Nephron progenitor cell (in vitro differentiated cells): ENCODE measurements at places on chromosomes 3 and 15.

DNA sequence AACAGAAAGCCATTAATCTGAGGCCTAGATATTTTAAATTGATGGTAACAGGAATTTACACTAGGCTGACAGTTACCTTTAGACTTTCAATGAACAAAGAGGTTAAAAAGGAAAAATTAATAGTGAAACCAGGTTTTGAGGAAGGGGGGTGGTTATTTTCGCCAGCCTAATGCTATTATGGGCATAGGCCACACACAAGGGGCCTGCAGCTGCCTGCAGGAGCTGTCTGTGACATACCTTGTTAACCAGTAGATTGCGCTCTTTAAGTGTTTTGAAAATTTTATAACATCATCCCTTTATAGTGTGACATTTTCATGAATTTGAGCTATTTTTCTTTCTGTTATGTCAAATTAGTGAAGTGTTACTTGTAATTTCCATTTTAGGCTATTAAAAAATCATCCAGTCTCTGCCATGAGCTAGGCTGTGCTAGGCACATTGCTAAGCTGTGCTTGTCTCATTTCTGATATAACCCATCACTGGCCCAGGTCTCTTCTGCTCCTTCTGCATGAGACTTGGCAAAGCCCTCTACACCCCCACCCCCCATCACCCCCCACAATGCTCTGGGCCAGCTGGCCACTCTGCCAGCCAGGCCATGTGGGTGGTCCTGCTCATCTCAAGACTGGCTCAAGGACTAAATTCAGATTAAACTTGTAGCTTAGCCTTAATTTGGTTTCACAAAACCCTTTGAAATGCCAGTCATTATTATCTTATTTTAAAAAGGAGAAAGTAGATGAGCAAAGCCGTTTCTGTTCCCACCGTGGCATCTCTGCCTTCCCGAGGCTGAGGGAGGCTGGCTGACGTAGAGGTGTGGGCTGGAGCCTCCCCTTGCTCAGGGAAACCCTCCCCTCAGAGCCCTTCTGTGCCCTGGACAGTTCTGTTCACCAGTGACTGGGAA is 48.4 kb upstream of the SEC22A start:
- DNase-seq = no peak

- DNase-seq = no peak
Measured at GRCh38 chr3:170360466-170360865, 3.0 kb downstream of the SKIL start.

DNA sequence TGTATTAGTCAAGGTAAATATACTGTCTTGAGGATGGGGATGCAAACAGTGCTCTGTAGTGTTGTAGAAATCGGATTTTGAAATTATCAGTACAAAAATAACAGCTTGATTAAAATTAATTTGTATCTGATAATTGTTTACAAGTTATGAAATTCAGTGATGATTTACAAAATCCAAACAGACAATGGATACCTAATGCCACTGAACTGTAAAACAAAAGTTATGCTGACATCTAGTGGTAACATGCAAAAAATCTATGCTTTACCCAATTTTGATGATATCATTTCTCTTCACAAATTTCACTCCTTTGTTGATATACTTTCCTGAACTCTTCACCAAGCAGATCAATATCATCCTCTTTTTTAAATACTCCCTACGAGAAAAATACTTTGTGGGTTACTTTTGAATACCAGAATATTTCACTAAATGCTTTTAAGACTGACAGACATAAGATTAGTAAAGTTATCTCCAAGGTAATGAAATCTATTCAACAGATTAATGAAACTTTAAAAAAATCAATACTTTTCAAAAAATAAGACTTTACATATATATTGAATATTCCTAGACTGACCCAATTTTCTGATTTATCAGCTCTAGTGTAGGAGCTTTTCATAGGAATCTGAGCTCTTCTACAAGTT is 36.0 kb downstream of the MNS1 start:
- no peak for DNase-seq

- no peak for DNase-seq
Measured at GRCh38 chr3:64805248-64805647, 117.4 kb upstream of the ADAMTS9 start.

DNA sequence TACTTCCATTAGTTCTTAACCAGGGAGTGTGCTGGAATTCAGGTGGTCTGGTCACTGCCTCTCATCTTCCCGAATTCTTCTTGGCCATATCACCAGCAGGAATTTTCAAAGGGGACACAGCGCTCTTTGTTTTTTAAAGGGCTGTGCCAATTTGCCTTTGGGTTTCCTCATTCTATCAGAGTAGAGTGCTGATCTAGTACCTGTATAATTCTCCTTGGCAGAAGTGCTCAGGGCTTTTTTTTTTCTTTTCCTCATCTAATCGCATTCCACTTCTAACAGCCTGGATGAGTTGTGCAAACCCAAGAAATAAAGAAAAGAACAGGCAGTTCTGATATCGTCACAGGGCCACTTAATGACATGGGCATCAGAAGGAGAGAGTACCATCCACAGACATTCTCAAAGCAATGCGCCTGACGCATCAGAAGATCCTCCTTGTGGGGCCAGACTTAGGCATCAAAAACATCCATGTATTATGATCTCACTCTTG is 121.0 kb downstream of the ASB7 start:
- DNase-seq = no peak

DNA sequence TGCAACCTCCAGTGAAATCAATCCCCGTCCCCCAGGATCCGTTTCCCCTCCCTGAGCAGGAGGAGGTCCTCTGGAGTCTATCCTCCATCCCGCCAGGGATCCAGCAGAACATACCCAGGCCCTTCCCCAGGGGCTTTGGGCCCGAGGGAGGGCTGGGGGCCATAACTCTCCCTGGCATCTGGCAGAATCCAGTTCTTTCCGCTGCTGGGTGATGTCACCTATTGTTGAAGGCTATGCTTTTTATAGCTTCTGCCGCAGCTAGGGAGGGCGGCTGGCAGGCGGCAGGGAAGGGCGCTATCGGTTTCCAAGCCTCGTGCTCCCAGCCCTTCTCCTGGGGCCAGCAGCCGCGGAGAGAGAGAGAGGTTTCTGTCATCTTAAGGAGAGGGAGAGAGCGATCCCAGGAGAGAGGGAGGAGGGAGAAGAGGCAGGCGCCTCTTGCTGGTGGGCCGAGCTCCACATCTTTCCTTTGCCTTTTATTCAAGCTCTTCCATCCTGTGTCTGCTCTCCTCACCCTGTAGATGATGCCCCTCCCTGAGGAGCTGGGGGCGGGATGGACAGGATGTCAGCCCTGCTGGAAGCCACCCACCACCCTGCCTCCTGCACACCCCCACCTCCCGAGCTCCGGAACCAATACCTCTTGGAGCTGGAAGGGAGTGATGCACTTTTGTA is 120.1 kb downstream of the ANP32A start:
- DNase-seq = peak; percentile 73

DNA sequence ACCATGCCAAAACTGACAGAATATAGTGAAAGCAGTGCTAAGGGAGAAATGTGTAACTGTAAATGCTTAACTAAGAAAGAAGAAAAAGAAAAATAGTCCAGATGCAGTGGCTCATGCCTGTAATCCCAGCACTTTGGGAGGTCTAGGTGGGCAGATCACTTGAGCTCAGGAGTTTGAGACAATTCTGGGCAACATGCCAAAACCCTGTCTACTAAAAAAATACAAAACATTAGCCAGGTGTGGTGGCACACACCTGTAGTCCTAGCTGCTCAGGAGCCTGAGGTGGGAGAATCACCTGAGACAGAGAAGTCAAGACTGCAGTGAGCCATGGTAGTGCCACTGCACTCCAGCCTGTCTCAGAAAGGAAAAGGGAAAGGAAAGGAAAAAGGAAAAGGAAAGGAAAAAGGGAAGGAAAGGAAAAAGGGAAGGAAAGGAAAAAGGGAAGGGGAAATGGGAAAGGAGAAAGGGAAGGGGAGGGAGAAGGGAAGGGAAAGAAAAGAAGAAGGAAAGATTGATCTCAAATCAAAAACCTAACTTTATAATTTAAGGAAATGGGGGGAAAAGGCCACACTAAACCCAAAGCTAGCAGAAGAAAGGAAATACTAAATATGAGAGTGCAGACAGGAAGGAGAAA is 20.3 kb downstream of the C3orf33 start:
- no peak for DNase-seq

DNA sequence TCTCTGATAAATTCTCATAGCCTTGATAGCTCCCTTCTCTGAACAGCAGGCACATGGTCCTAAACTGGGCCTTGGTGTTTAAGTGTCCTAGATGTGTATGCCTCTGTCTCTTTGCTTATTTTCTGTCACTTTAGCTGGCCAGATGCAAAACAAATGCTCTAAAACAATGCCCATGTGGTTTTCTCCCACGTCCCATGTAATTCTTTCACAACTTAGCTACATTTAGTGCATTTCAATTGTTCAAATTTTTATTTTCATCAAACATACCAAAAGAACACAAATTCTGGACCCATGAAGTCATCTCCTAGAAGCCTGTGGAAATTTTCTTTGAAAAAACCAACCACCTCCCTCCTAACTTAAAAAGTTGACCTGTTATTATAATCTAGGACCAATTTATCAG is 491.3 kb upstream of the AGTR1 start:
- no peak for DNase-seq

DNA sequence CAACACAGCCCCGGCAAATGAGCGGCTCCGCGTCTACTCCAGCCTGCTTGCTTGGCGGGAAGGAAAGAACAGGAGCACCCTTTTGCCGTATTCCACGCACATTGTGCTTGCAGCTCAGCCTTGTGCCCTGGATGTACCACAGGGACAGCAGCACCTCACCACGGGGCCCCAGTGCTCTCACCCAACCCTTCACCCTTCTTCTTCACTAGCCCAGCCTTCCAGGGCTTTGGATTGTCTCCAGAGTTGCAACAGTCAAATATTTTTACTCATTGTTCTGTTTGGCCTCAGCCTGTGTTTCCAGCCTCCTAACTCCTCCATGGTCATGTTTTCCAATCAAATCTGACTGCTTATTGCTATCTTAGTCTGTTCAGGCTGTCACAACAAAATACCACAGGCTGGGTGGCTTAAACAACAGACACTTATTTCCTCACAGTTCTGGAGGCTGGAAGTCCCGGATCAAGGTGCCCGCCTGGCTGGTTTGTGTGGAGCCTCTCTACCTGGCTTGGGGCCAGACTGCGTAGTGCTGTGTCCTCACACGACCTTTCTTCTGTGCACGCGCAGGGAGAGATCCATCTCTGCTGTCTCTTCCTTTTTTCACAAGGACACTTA is 79.2 kb upstream of the ABHD17C start:
- DNase-seq = no peak

GRCh38 chr3:14120111-14120920 is 4.4 kb downstream of the CHCHD4 start:
- no peak for DNase-seq

- no peak for DNase-seq
Measured at GRCh38 chr3:30577788-30578187, 28.6 kb upstream of the TGFBR2 start.

- DNase-seq = peak; percentile 67
Measured at GRCh38 chr3:184583578-184584451, 22.2 kb downstream of the EPHB3 start.

DNA sequence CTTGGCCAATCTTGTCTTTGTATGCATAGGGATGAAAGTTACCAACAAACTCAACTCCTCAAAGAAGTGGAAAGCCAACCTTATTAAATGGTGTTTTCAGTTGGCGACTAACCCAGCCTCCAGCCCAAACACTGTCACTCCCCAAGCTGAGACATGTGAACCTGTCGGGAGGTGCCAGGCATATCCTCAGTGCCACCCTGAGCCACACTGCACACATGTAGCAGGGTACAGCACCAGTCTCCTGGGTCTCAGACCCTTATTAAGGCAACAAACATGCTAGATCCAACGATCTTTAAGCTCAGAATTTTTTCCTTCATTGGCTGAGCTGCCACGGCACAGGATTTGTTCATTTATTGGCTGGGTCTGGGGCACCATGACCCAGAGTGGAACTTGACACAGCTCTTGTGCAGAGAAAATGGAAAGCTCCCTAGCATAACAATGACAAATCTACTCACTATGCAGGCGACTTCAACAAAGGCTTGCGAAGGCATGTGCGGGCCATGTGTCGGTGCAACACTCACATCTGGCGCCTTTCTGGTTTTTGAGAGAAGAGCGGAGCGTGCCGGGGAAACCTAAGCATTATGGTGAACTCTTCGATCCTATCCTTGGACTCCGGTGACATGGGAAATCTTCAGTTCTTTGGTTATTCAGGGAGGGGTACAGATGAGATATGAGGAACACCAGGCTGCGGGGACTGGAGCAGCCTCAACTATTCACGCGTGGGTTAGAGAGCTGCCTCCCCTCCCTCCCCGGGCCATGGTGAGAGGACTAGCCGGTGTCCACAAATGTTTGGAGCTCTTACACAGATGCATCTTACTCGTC is 190.1 kb downstream of the FAM43A start:
- no peak for DNase-seq

GRCh38 chr3:143716731-143717130 is 131.5 kb downstream of the SLC9A9 start:
- DNase-seq = no peak

- DNase-seq = no peak
Measured at GRCh38 chr15:42157981-42158765, 1.7 kb upstream of the PLA2G4F start.

DNA sequence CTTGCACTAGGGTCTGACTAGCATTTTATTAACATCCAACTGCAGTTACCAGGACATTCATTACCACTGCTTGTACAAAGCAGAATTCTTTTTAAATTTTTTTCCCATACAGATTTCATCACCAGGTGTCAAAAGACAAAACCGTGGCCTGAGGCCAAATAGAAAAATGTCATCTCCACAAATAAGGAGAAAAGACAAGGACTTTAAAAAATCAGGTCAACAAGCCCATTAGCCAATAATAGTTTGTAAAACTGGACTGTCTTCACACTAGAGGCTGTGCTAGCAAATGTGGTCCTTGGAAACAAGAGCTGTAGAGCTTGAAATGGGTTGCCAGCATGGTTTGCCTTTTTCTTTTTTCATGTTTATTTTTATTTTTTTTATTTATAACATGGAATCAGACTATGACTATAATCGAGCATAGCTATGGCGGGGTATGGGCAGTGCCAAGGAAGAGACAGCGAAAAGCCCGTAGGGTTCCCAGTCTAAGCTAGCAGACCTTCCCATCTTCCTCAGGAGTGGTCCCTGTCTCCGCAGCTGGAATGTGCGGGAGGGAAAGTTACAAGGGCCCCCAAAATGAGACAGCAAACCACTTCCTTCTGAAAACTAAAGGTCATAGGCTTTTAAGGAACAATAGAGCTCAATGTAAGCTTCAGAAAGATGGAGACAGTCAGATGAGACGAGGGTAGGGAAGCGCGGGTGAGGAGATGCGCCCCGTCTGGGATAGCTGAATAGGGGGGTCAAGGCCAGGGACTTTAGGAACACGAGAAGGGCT is 1.5 kb downstream of the PTPN9 start:
- no peak for DNase-seq

GRCh38 chr15:90214553-90215196 is 13.5 kb downstream of the SEMA4B start:
- no peak for DNase-seq

DNA sequence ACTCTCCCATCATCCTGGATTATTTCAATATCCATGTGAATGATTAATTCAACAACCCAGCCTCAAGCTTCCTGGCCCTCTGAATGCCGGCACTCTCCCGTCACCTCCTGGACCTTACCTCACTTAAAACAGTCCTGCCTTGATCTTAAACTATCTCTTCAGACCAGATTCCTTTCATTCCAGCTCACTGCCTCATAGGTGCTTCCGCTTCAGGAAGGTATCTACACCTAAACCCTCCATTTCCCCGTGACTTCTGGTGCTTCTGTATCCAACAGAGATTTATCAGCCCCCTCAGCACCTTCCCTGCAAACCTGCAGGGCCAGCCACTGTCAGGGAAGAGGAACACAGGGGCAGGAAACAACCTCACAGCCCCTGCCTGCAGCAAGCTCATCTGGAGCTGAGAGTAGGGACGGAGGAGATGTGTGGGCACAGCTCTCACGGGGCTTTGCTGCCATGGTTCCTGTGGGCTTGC is 98.9 kb upstream of the TJP1 start:
- DNase-seq = no peak

GRCh38 chr3:48565591-48566400 is 2.2 kb upstream of the UCN2 start:
- DNase-seq = no peak
